ENCODE measurements at places on chromosomes 6 and 20.

GRCh38 chr6:163900570-163900969, 486.1 kb downstream of the QKI start:
- DNase-seq: no peak

DNA sequence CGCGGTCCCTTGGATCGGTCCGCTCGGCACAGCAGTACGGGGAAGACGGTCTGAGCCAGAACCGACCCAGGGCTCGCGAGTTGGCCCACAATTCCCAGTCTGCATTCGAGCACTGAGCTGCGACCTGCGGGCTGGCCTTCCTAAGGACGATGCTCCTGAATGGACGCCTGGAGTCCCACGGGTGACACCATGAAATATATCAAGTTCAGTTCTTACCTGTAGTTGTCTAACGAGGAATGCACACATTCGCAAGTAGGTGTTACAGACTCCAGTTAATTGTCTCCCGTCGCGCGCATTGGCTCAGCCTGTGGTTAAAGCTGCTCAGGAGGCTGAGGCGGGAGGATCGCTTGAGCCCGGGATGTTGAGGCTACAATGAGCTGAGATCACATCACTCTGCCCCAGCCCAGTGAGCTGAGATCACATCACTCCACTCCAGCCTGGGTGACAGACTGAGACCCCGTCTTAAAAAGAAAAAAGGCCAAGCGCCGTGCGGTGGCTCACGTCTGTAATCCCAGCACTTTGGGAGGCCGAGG, 802 bp downstream of the PEX7 start:
- DNase-seq: no peak

DNA sequence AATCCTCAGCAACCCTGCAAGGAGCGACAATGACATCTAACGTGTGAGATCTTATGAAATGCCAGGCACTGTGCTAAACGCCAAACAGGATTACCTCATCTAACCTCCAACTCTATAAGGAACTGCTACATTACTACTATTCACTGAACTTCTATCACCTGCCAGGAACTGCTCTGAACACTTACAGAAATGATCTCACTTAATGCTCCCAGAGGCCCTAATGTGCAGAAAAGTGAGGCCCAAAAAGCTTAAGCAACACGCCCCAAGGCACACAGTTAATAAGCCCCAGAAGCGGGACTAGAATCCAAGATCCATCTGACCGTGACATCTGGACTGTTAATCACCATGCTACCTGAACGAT, 28.5 kb downstream of the TRAM2 start:
- no peak for DNase-seq

DNA sequence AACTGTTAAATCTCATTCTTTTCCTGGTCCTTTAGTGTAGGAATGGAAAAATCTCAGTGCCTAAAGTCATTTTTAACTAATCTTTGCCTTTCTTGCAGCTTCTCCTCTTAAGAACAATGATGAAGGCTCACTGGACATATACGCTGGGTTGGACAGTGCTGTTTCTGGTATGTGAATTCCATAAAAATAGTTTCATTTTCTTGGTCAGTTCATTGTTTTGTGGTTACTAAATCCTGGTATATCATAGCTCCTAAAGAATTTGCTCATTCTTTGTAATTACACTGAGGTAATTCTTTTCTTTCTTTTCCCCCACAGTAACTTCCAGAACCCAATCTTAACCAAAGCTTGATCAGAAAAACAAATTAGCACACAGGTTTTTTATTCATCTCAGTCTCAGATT, 23.4 kb downstream of the CASP8AP2 start:
- no peak for DNase-seq

GRCh38 chr6:55822815-55823214, 52.6 kb downstream of the BMP5 start:
- no peak for DNase-seq

GRCh38 chr20:40336533-40336932, 352.5 kb downstream of the MAFB start:
- no peak for DNase-seq

DNA sequence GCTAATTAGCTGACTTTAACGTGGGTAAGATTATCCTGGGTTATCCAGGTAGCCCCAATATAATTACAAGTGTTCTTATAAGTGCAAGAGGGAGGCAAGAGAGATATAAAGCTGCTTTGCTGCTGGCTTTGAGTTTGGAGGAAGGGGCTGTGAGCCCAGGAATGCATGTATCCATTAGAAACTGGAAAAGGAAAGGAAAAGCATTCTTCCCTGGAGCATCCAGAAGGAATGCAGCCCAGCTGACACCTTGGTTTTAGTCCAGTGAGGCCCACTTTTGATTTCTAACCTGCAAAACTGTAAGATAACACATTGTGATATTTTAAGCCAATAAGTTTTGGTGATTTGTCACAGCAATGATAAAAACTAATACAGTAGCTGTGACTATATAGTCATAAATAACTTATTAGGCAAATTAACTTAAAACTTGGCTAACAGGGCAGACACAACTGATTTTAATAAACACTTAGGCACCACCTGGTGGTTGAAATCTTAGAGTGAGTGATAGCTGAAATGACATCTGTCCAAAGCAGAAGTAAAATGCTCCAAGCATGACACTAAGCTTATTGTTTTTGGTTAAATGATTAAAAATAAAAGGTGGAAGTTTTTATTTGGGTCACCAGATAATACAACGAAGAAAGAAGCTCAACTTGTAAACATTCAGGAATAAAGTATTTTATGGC, 35.6 kb downstream of the ADGRF4 start:
- peak; percentile 11 for DNase-seq

DNA sequence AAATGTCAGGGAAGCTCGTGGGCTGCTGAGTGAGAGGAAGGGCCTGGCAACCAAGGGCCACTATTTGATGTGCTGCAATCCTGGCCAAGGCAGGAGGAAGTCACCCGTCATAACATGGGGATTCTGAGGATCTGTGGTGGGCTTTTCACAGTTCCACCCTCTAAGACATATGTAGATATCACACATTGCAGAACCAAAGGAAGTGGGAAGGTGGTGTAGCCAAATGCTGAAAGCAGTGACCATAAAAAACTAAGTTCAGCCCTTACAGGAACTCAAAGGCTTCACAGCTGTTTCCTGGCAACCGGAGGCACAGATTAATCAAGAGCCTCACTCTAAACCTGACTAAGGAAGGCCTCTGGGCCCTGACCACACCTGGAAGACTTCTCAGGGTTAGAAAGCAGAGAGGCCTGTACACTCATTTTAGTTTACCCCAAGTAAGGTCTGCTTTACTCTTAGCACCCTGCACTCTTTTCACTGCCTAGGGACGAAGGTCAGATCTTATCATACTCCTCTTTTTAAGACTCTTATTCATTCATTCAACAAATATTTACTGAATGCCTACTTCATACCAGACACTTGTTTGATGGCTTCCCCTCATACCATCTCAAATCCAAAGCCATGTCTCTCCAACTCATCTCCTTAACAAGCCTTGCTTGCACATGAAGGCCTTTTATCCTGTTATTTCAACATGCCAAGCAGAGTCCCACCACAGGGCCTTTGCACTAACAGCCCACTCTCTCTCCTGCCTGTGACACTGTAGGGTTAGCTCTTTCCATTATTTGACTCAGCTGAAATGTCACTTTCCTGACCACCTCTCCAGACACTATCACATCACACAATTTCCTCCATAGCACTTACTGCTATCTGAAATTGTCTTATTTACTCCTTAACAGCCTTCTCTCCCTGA, 2.6 kb downstream of the UBE2V1 start:
- no peak for DNase-seq

DNA sequence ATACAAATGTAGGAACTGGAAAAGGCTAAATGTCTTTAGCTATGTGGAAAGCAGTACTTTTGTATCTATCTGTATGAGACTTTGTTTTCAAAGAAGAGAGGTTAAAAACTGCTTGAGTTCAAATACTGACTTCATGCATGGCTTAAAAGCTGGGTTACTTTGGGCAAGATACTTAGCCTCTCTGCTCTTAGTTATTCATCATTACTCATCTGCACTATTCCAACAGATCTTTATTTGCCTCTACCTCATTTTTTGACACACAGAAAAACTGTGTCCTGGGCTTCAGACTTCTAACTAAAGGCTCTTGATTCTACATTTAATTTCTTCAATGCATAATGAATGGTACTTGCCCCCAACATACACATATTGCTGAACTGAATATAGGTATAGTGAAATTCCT, 114.8 kb downstream of the DST start:
- DNase-seq: no peak

Measured in COR-L47 (cell line).